NCI-H1092 (cell line): ENCODE measurements at places on chromosomes 1 and 21.

DNA sequence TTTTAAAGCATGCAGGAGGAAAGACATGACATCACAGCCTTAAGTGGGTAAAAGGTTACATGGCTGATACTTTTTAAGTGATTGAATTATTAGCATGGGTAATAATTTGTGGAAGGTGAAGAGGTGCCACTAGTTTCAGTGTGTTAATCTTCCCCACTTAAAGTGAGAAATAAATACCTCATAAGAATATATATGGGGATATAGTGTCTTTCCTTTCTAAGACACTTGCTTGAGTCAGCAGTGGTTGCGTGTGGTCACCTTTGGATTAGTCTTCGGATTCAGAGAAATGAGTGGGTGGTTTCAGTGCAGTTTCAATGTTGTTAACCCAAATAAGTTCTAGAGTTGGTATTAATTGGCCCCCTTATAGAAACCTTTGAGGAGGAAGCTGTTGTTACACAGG, 94.1 kb downstream of the ADGRL2 start:
- no peak for DNase-seq

DNA sequence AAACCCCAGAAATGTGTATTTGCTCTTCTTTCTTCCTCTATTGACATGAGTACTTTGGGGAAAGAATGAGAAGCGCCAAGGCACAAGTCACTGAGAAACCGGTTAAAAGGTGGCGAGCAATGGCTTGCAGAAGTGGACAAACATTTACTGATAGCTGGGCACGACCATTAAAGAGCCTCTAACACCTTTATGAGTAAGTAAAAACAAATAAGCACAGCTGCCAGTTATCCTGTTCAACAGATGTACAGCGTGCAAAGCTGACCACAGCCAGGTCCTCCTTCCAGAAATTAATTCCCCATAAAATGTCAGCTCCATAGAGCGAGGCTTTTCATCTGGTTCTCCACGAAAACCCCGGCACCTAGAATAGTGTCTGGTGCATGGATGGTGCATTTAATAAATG, 72.7 kb downstream of the CAPZB start:
- DNase-seq: peak; percentile 57

DNA sequence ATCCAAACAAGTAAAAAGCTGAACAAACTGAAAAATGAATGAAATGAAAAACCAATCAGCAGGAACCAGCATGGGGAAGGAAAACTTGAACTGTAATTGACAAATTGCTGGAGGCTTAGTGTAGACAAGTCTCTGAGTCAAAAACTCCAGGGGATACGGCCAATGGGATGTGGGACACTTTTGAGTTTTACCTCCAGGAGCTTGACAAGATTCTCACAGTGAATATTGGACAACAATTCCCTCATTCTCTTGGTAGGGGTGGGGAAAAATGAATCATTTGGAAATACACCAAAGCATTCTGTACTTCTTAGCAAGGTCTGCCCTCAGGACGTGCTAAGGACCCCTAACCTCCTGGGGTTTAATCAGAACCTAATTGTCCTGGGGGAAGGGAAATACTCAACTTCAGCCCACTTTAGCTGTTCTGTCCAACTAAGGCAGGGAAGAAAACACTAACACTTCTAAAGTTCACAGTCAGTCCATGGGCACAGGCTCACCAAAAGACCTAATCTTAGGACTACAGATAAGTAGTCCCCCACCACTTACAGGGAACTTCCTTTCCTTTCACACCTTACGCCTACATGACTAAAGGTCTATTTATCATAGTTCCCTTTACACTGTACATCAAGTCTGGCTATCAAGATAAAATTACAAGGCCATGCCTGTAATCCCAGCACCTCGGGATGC, 60.7 kb upstream of the CDC42BPA start:
- DNase-seq: no peak

- no peak for DNase-seq
Measured at GRCh38 chr1:24141311-24141997, 1.5 kb downstream of the IL22RA1 start.

- no peak for DNase-seq
Measured at GRCh38 chr1:214393086-214393485, 112.1 kb downstream of the SMYD2 start.

DNA sequence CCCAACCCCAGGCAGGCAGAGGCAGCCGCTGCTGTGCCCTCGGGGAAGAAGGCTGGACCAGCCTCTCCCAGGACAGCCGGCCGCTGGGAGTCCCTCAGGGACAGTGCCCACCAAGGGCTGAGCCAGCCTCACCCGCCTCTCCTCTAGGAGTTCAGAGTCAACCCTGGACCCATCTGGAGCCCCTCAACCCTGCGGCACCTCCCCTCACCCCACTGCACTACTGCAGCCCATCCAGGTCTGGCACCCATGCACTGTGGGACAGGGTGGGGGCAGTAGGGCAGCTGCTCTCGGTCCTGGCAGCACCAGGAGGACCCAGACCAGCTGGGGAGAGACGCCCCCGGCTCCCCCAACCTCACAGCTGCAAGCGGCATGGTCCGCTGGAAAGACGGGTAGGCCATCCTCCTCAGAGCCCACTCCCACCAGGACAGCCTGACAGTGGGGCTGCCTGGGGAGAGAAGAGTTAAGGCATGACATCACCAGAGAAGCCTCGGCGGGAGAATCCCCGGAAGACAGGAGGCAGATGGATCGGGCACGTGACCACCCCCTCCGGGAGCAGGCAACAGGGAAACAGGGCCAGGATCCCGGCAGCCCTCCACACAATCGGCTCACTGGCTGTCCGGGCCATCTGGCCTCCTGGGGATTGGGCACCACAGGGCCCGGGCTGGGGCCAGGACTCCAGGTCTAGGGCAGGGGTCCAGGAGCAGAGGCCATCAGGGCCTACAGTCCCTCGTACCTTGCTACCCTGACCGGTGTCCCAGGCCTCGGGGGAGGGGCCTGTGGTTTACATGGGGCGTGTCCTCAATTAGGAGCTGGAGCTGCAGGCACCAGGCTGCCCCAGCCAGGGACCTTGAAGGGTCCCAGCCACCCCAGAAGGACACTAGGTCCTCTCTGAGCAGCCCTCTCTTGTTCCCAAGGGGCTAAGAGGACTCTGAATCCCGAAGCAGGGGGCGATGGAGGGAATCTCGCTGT, 3.1 kb downstream of the ACAP3 start:
- DNase-seq: no peak

DNA sequence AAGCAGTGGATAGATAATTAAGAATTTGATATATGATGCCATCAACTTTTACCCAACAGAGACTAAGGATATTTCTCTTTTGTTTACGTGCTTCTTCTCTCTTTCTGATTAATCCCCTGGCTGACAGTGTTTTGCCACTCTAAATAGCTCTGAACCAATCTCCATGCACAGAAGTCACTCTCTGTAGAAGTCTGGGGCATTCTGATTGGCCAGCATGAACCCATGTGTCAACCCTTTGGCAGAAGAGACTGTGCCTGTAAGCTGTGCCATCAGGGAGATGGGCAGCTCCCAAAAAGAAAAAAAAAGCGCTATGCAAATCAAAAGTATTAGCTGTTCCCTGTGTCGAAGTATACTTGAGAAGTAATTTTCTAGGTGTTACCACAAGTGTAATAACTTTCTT, 34.1 kb upstream of the NRIP1 start:
- DNase-seq: no peak

GRCh38 chr1:32718527-32718926, 16.0 kb upstream of the SYNC start:
- DNase-seq: no peak

DNA sequence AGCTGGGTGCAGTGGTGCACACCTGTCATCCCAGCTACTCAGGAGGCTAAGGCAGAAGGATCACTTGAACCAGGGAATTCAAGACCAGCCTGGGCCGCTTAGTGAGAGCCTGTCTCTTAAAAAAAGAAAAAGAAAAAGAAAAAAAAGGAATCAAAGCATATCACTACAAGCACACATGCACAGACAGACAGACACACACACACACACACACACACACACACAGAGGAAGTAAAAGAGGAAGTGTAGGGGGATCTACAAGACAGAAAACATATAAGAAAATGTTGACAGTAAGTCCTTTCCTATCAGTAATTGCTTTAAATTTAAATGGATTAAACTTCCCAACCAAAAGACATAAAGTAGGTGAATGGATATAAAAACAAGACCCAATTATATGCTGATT, 180.3 kb downstream of the FAF1 start:
- DNase-seq: no peak

GRCh38 chr1:30930631-30931173, 22.1 kb upstream of the SDC3 start:
- DNase-seq: no peak

DNA sequence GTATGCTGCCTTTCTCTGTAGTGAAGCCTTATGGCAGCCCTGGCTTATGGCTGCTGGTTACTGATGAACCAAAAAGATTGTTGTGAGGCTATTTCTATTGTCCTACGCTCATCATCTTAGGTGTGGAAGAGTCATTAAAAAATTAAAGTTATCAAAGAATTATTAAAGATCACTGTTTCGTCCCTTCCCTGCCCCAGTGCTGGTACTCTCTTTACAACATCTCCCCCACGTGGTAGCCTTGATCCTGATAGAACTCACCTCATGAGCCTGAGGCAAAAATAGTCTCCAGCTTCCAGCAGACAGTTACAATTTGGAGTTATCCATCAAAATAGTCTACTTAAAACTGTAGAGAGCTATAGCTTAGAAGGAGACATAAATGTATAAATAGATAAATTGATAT, 201.5 kb downstream of the S1PR1 start:
- no peak for DNase-seq

GRCh38 chr21:25375675-25376074, 231.6 kb downstream of the MRPL39 start:
- no peak for DNase-seq

GRCh38 chr1:29900104-29900679, 663.9 kb downstream of the PTPRU start:
- peak; percentile 41 for DNase-seq

DNA sequence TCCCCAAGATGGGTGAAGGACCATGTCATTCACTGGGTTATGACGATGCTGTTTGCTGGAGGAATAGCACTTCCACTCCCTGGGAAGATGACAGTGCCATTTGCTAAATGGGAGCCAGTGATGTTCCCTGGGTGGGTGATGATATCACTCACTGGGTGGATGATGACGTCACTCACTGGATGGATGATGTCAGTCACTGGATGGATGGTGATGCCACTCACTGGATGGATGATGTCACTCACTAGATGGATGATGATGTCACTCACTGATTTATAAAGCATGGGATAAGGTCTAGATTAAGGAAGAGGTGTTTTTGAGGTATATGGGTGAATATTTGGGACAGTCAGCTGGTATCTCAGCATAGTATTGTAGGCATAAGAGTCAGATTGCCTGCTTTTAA, 457.2 kb downstream of the AJAP1 start:
- DNase-seq: no peak

GRCh38 chr1:67103548-67103947, 31.2 kb downstream of the C1orf141 start:
- DNase-seq: no peak

- DNase-seq: no peak
Measured at GRCh38 chr1:224052772-224053171, 61.1 kb upstream of the FBXO28 start.

GRCh38 chr1:112317611-112318062, 78.4 kb upstream of the CTTNBP2NL start:
- no peak for DNase-seq

- DNase-seq: no peak
Measured at GRCh38 chr1:23389837-23390321, 20.2 kb upstream of the ZNF436 start.

DNA sequence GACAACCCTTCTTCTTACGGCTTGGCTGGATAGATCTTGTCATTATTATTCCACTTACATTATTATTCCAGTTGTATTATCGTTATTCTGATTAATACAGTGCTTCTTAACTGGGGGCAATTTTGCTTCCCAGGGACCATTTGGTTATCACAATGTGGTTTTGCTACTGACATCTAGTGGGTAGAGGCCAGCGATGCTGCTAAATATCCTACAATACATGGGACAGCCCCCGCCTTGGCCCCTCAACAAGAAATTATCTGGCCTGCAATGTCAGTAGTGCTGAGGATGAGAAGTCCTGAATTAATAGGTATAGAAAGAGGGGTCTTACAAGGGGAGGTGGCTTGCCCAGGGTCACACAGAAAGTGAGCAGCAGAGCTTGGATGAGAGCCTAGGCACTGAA, 105.6 kb downstream of the PTPRU start:
- no peak for DNase-seq

DNA sequence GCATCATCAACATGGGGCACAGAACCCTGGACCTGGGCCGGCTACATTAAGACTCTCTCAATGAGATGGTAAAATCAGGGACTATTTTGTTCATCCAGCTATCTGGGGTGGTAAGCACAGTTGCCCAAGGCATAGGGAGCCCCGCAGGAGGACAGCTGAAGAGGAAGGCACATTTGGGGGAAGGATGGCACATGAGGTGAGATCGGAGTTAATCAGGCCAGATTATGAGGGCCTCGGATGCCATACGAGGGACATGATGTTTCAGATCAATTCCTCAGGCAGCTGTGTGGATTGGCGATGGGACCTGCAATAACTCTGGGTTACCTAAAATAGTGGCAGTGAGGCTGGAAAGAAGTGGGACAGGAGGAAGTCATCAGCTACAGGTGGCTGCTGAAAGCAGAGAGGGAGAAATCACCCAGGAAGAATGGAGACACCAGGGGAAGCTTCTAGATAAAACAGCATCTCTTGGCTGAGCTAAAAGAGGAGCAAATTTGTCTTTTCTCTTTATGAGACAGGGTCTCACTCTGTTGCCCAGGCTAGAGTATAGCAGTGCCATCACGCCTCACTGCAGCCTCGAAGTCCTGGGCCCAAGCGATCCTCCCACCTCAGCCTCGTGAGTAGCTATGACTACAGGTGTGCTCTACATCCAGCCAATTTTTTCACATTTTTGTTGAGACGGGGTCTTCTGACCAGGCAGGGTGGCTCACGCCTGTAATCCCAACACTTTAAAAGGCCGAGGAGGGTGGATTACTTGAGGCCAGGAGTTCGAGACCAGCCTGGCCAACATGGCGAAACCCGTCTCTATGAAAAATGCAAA, 21.1 kb downstream of the TOMM20 start:
- no peak for DNase-seq
